Daoy (cell line): ENCODE measurements at places on chromosomes 5 and 9. TPM values are rescaled to one million over a fixed set of nuclear protein-coding genes. Genes with fewer than 3 reads are reported as not detected.

The QRFP gene
- total RNA-seq, result not detected in 2 replicates

DNA sequence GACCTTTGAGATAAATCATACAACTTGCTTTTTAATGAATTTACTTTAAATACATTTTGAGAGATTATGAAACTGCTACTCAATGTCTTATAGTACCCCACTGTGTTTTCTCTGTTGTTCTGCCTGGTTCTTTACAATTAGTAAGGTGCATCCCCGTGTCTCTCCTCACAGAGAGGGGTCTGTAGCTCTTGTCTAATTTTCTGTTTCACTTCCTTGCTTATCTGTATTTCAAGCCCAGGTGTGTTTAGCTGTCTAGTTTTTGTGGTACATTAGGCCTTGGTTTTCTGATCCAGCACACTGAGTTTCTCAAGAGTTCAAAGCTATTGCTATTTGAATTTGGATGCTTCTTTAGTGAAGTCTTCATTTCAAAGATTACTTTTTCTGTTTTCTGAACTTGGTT is 105.1 kb downstream of the MAST4 start:
- DNase-seq, result no peak

DNA sequence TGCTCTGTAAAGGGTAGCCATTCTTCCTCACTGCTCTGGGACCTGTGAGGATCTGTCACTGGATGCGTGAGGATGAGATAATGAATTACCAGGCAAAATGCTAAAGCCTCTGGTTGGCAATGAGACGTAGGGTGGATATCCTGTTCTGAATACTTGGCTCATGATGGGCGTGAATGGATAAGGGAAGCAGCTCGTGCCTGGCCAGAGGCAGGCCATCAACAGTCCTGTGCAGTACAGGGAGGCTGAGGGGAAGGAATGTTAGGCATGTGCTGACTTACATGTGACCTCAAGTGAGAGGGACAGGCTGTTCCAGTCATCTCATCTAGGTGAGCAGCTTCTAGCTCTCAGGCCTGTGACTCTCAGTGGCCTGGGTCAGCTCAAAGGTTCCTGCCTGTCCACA is 172.8 kb downstream of the CARTPT start:
- peak; percentile 15 for DNase-seq

DNA sequence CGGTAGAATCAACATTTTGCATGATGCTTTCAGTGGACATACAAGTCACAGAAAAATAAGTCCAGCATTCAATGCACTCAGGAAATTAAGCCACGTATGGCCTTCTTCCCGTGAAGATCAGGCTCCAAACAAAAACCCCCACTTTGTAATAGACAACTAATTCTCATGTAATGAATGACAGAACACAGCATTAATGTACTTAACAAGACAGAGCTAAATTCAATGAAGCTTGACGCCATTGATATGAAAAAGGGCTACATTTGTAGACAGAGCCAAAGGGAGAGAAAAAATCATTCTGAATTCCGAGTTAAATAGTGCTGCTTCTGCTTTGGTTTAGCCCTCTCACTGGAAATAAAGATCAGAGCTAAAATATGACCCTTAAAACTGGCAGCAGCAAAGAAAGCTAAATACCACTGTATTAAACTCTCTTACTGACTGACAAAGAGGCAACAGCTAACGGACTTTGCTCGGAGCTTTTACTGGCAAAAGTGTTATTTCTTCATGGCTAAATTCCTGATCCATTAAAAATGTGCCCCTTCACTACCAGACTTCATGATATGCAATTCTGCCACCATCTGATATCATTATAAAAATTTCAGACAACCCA is 250.5 kb downstream of the BNC2 start:
- no peak for DNase-seq

- peak; percentile 94 for DNase-seq
Observed at GRCh38 chr5:88675708-88676636, 207.0 kb downstream of the MEF2C start.

- DNase-seq, result no peak
Observed at GRCh38 chr5:59569158-59569557, 324.4 kb downstream of the PDE4D start.

- peak; percentile 84 for DNase-seq
Observed at GRCh38 chr5:141692919-141693725, 11.1 kb upstream of the ARAP3 start.

- DNase-seq, result peak; percentile 35
Observed at GRCh38 chr5:34735491-34736426, 79.6 kb downstream of the RAI14 start.
